ENCODE measurements at places on chromosomes 5 and 9.

GRCh38 chr5:177457852-177458681, 11.5 kb downstream of the PRR7 start:
- no peak for DNase-seq

- no peak for DNase-seq
These were observed 168.6 kb downstream of the CARTPT start for GRCh38 chr5:71887680-71888079.

GRCh38 chr9:113535756-113536155, 72.2 kb downstream of the RGS3 start:
- no peak for DNase-seq

DNA sequence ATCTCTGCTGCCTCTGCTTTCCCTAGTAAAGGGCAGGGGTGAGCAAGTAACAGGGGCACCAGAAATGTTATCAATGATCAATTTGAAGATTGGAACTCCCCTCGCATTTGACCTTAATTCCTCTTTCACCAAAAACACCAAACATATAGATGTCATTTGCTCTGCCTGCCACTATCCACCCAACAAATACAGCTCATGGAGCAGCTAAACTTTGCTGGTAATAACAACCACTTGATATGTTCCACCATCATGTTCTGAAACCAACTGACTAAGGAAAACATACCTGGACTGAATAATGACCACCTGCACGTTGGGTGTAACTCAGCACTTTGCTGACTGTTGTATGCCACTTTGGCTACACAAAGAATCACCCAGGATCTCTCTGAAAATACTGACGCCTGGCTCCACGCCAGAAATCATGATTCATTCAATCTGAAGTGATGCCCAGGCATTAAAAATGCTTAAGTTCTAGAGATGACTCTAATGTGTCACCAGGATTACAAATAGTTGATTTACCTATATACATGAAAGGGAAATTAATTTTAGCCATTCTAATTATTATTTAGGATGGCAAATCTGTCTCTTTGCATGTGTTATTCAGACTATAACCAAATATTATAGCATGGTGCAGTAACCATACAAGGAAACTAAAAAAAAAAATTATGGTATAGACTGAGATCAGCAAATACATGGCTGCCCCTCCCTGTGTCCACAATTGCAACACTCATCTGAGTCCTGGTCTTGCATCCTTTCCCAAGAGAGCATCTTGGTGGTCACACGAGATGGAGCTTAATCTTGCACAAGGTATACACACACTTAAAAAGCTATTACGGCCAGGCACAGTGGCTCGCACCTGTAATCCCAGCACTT, 43.1 kb upstream of the TTC39B start:
- DNase-seq, result peak; percentile 82

DNA sequence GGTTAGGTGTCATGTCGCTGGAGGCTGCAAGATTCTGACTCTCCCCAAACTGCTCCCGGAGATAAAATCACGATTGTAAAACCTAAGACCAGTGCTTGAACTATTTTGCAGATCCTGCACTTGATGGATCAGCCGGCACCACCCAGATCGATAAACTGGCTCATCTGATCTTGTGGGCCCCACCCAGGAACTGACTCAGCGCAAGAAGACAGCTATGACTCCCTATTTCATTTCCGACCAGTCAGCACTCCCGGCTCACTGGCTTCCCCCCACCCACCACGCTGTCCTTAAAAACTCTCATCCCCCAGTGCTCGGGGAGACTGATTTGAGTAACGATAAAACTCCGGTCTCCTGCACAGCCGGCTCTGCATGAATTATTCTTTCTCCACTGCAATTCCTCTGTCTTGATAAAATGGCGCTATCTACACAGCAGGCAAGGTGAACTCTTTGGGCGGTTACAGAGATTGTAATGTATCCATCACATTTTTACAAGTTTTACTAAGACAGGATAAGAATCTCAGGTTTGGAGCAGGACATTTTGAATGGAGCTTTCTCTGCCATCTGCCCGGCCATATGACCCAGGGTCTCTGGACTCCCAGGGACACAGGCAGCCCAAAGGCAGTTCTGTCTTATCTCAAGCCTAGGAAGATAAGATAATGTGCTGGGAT, 10.6 kb upstream of the PPP1R26 start:
- DNase-seq, result no peak

- DNase-seq, result no peak
These were observed 102.7 kb downstream of the ADAMTS12 start for GRCh38 chr5:33788922-33789566.

- peak; percentile 45 for DNase-seq
These were observed 11.7 kb downstream of the TSPAN17 start for GRCh38 chr5:176658817-176659511.

GRCh38 chr9:107242073-107243030, 40.7 kb upstream of the RAD23B start:
- DNase-seq, result no peak

DNA sequence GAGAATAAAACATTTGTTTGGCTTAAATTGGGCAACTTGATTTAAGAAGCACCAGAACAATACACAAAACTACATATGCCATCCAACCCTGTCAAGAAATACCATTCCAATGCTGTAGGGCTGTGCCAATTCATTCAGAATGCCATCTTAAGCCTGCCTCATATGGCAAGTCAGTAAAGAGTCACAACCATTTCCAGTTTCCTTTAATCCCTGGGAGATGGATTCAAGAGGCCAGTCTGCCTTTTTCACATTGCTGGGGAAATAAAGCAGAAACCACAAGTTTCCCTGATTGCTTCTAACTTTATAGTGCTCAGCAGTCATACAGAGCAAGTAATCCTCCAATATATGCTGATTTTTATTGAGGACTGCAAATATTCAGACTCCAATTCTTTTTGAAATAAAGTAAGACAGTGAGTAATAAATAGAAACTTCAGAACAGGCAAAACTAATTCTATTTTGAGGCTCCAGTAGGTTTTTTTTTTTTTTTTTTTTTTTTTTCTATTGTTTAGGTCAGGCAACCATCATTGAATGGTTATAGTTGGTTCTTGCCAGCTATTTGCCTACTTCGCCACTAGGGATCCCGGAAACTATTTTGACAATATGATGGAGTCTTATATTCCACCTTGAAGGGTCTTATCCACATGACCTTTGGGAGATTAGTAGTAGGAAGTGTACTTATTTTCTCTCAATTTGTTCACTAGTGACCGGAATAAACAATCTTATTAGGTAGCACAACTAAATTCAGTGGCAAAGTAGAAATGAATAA, 400.9 kb upstream of the MEF2C start:
- no peak for DNase-seq

DNA sequence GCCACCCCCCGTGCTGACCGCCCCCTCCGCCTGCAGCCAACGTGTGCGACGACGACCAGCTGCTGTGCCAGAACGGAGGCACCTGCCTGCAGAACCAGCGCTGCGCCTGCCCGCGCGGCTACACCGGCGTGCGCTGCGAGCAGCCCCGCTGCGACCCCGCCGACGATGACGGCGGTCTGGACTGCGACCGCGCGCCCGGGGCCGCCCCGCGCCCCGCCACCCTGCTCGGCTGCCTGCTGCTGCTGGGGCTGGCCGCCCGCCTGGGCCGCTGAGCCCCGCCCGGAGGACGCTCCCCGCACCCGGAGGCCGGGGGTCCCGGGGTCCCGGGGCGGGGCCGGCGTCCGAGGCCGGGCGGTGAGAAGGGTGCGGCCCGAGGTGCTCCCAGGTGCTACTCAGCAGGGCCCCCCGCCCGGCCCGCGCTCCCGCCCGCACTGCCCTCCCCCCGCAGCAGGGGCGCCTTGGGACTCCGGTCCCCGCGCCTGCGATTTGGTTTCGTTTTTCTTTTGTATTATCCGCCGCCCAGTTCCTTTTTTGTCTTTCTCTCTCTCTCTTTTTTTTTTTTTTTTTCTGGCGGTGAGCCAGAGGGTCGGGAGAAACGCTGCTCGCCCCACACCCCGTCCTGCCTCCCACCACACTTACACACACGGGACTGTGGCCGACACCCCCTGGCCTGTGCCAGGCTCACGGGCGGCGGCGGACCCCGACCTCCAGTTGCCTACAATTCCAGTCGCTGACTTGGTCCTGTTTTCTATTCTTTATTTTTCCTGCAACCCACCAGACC, 80.2 kb downstream of the NTNG2 start:
- peak; percentile 36 for DNase-seq

- peak; percentile 34 for DNase-seq
These were observed 8.7 kb downstream of the STK10 start for GRCh38 chr5:172178991-172179989.

DNA sequence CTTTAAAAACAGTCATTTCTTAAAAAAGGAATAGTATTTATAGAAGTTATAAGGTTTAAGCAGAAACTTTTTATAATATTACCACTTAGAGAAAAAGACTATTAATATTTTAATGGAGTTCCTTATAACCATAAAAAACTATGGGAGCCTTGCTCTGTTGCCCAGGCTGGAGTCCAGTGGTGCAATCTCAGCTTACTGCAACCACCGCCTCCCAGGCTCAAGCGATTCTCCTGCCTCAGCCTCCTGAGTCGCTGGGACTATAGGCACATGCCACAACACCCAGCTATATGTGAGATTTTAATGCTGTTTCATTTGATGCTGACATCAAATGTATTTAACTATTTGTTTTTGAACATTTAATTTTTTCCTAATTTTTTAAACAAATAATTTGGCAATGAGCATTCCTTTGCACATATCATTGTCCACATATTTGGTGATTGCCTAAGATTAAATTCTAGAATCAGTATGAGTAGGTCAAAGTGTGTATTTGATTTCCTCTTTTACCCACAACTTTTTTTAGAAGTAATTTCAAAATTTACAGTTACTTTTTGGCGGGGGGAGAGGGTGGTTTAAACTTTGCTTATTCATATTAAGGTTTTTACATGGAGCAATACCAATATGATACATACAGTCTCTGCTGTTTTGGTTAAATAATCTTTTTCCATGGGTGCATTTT, 235.5 kb downstream of the ARHGEF28 start:
- no peak for DNase-seq
